ENCODE measurements at places on chromosomes 5 and 9. TPM values are rescaled to one million over a fixed set of nuclear protein-coding genes. Genes with fewer than 3 reads are reported as not detected.

- DNase-seq: no peak
Observed at GRCh38 chr9:20331095-20331685, 291.1 kb downstream of the MLLT3 start.

DNA sequence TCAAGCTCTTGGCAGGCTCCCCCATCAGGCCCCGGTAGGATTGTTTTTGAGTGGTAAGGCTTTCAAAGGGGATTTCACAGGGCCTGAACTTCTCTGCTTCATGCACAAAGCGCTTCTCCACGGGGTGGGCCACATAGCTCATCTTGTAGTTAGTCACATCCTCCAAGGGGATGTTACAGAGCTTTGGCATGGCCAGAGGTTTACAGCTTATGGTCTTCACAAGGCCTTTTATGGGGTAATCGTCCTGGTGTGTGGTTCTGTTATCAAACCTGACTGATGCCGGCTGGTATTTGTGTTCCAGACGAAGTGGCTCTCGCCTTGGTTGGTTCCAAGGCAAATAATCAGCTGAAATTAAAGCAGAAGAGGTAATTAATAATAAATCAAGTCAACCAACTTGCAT lies 104.3 kb downstream of the SAXO1 start:
- DNase-seq: no peak

DNA sequence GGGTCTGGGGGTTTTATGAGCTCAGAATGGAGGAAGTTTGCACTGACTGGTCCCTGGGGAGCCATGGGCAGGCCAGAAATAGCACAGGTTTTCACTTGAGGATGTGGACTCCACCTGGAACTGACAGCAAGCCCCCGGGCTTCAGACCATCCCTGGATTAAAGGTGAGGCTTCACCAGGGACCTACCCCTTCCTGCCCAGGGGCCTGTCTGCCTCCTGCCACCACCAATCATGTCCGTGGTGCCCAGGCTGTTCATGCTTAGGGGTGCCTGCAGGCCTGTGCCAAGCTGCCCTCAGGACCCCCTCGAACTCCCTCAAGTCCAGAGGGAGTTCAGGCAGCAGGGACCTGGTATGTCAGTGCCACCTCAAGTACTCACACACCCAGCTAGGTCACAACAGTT lies 577.2 kb upstream of the EDIL3 start:
- no peak for DNase-seq

DNA sequence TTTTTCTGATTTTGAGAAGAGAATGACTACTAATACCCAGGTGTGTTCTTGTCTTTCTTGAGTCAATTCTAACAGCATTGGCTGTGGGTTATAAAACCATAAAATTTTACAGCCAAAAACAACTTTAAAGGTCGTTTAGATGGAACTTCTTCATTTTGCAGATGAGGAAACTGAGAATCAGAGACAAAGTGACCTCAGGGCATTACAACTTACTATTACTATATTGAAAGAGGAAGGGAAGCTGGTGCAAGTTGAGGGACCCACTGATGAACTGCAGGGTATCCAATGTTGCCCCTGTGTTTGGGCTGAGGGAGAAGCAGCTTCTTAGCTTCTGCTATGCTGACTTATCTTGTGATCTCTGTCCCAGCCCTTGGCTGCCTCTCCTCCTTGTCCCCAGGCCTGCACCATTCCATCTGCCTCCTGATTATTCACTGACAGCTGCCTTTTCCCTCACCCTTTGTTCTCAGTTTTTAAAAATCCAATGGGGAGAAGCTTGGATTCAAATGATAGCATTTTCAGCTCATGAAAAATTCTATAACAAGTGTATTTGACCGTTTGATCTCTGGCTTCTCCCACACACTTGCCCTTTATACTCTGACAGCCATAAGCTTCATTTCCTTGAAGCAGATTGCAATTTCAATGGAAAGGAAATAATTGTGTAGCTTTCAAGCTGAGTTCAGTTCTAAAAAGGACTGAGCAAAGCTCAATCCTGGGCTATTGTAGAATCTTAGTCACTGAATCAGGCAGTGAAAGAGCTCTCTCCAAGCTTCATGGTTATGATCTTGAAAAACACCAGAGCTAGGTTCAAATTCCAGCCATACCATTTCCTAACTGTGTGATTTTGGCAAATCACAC lies 68.5 kb downstream of the TMC1 start:
- DNase-seq: no peak

DNA sequence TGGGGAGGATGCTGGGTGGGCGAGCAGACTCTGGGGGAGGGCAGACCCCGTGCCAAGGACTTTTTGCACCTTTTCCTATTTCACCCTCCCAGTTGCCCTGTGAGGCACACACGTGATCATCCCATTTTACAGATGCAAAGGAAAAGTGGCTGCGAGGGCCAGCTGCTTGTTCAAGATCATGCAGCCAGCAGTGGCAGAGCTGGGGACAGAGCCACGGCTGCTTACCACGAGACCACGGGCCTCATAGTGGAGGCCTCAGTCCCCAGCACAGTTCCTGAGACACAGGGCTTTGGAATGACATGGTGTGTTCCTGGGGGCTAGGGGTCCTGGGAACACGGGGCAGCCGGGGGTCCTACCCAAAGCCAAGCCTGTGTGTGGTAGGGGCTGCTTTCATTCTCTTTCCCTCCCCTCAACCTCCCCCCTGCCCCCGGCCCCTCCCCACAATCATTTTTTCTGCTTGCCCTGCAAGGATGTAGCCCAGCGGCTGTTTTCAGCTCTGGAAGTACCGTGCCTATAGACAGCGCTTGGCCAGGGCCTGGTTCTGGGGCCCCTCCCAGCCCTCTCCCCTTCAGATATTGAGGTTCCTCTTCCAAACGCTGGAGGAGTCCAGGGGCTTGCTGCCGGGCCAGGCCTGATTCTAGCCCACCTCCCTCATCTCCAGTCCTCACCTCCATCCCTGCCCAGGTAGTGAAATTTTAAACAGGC lies 58.5 kb upstream of the IER5L start:
- DNase-seq: peak; percentile 51

GRCh38 chr9:133775951-133776905 lies 38.1 kb upstream of the SARDH start:
- peak; percentile 86 for DNase-seq

DNA sequence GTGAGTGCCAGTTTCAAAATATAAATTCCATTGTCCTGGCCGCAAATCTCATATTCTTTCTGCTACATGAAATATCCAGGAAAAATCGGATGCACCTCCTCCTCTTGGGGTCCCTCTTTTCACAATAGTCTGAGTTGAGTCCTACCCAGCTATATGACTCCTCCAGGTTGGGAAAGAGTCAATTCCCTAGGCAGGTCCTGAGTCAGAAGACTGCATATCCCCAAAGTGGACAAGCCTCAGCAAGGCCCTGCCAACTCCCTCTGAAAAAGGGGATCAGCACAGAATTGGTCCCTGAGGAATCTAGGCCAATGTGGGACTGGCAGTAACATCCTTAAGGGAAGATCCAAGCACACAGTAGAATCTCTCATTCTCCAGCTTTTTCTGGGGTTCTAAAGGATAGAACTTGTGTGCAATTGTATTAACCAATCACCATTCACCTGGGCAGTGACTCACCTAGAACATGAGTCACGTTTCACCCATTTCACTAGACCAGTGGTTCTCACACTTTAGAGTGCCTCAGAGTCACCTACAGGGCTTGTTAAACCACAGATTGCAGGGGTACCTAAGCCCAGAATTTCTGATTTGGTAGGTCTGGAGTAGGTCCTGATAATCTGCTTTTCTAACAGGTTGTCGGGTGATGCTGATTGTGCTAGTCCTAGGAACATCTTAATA lies 44.7 kb upstream of the TMEM215 start:
- no peak for DNase-seq

DNA sequence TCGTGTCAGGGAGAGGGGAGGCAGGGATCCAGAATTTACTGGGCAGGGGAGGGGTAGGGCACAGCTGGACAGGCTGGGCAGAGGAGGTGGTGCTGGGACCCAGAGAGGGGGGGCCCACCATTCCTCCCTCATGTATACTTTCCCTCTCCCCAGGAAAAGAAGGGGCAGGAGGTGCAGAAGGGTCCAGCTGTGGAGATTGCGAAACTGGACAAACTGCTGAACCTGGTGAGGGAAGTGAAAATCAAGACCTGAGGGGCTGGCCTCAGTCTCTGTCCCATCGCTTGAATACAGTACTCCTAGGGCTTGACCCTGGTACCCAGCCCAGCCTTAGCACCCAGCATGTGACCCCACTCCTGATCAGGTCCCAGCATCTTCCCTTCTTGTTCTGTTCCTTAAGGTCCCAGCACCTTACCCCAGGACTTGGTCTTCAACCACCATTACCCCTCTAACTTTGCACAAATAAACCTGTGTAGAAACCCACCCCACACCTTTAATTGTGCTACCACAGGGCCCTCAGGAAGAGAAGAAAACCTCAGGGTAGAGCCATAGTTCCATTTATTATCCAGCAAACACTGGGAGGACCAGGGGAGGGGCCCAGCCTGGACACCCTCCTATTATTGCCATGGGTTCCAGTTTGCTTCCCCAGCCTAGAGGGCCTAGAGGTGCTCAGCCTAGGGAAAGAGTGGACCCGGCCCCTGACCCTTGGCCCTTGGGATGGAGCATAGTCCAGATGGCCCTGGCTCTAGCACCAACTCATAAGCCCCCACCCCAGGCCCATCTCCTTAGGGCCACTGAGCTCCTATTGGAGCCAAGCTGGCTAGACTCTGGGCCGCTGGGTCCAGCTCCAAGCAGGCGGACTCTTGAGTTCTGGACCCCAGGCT lies 2.0 kb downstream of the ENHO start:
- DNase-seq: peak; percentile 37

DNA sequence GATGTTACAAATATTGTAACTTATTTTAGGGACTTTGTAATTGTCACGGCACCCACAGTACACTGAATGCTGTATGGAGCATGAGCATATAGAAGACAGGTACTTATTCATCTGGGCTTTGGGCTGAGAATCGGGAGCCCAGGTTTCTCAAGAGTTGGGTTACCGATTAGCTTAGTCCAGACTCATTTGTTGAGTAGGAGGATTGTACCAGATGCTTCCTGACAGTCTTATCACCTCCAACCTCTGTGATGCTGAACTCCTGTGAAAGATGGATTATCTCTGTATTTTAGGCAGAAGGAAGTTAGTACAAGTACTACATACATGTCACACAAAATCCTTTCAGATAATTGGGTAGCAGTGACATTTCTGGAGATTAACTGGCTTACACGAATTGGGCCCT lies 79.2 kb downstream of the SV2C start:
- no peak for DNase-seq

DNA sequence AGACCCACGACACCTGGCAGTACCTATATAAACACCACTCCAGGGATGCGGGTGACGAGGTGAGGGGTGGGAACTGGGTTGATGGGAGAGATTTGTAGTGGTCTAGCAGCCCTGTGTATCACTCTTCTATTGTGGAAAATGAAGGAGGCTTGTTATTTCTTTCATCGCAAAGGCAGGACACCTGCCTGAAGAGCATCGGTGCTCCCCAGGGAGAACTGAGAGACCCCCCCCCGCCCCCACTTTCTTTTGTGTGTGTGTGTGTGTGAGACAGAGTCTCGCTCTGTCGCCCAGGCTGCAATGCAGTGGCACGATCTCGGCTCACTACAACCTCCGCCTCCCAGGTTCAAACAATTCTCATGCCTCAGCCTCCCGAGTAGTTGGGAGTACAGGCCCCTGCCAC lies 8.3 kb upstream of the WDR5 start:
- DNase-seq: no peak

- no peak for DNase-seq
Observed at GRCh38 chr9:110808599-110808980, 140.0 kb downstream of the MUSK start.

DNA sequence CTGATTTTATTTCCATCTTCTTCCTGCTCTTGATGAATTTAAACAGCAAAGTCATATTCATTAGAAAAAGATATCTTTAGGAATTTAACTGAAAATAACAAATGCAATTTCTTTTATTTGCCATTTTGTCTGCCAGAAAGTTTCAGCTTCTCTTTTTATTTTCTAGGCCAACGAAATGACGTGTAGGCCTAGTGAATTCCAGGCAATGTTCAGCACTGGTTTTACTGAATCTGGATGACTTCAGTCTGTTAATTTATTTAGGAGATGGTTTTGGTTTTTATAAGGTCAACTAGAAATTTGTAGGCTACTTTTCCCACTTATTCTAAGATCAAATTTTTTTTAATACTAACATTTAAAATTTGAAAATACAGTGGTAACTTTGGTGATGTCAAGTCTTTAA lies 129.1 kb upstream of the VCAN start:
- DNase-seq: no peak

Gene STC2
- 1,121 TPM for total RNA-seq

Gene MYMK
- not detected for total RNA-seq

Gene THBS4
- 1.6 TPM for total RNA-seq

Gene CYLC2
- total RNA-seq: not detected

Gene OCLN
- total RNA-seq: 3.2 TPM

Gene SARDH
- total RNA-seq: not detected

Gene WHRN
- 14.9 TPM for total RNA-seq

Data from chondrocyte (in vitro differentiated cells).